ENCODE measurements at places on chromosomes 1 and 21.

GRCh38 chr1:217892750-217893149, 261.6 kb downstream of the SPATA17 start:
- DNase-seq: no peak

DNA sequence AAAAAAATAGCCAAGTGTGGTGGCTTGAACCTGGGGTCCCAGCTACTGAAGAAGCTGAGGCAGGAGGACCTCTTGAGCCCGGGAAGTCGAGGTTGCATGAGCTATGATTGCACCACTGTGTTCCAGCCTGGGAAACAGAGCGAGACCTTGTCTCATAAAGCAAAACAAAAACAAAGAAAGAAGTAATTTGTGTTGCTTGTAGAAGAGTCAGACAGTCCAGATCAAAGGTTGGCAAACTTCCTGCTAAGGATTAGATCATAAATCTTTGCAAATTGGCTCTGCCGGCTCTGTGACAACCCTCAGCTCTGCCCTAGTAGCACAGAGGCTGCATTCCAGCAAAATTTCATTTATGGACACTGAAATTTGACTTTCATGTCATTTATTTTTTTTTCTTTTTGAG, 19.0 kb upstream of the MFN2 start:
- DNase-seq: no peak

DNA sequence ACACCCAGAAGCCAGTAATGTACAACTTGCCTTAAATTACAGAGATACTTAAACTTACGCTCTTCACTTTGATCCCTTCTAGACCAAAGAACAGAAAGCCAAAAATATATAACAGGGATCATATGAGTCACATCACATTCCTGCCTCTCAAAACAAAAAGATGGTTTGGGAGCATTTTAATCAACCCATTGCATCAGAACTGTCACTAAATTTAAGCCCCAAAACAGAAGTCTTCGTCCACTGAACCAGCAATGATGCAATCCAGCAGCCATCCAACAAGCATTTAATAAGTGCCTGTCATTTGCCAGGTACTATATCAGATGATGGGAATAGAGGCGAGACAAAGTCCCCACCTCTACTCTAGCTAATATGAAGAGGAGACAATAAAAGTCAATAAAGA, 42.7 kb upstream of the GLIS1 start:
- no peak for DNase-seq

DNA sequence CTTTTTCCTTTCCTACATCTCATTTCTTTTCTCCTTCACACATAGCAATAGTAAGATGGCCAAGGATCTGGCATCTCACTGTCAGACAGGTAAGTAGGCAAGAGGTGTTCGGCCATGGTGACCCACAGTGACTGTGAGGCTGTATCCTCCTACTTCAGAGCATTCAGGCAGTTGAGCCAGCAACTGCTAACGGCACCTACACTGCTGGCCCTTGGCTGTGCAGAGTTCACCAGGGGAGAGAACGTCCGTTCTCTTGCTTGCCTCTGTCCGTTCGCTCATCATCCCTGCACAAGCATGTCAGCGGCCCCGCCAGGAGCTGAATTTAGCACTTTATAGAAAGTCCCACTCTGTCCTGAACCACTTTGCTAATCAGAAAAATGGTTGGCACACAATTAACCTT, 113.6 kb downstream of the GREM2 start:
- no peak for DNase-seq

DNA sequence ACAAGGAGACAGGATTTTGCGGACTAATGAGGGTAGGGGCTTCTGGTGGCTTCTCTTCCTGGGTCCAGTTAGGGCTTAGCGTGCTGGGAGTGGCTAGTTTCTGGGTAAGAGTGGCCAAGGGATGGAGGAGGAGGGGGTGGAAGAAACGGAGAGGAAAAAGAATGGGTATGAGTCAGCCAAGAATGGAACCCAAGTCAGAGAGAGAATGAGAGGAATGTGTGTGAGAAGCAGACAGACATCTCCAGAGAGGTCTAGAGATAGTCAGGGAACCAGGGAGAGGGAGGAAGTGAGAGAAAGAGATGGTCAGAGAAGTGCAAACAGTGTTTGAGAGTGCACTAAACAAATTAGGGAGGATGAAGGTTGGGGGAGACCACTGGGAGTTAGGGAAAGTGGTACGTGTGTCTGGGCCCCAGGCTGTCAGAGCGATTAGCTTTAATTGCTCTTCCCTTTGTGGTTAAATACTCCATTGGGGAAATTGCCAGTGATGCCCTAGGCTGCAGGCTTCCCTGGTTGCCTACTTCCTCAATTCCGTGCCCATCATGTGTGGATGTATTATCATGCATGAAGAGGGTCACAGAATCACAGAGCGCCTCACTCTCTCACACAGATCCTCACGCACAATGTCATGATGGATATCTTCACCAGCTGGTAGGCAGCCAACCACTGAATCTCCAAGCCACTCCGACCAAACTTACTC, 1.4 kb downstream of the PEA15 start:
- no peak for DNase-seq

DNA sequence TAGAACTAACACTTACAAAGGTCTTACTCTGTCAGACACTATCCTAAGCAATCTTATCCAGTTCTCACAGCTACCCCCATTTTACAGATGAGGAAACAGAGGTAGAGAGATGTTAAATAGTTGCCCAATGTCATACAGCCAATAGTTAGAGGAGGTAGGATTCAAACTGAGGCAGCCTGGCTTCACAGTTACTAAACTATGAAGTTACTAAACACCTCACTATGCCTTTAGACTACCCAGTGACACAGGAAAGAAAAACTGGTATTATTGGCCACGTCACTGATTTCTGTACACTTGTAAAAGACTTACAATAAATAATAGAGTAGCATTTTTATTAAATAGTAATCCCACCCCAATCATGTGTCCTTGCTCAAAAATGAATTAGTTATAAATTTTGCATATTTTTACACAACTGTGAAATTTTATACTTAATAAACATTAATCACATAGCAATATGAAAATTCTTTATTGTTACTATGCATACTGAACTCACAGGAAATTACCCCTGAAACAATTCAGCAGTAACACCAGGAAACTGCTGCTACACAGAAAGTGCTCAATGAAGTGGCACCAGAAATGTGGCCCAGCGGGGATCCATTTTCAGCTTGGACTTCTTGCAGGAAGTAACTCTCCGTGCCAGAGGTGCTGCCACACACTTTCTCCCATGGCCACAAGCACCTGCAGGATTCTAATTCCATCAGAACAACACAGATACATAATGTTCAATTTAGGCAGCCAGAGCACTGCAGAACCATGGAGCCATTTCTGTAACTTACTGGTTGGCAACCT, 69.4 kb downstream of the VAV3 start:
- no peak for DNase-seq

DNA sequence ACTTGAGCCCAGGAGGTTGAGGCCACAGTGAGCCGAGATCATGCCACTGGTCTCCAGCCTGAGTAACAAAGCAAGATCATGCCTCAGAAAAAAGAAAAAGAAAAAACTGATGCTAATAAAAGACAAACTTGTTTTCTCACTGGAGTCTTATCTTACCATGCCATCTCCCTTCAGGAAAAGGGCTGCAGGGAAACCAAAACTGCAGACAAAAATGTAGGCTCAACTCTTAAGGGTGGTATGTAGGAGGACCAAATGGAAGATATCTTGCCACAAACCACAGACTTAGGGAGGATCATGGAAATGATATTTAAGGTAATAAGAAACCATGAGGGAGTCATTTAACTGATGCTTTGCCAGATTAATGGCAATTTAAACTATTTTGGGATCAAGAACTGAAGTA, 32.9 kb downstream of the UROD start:
- DNase-seq: no peak

DNA sequence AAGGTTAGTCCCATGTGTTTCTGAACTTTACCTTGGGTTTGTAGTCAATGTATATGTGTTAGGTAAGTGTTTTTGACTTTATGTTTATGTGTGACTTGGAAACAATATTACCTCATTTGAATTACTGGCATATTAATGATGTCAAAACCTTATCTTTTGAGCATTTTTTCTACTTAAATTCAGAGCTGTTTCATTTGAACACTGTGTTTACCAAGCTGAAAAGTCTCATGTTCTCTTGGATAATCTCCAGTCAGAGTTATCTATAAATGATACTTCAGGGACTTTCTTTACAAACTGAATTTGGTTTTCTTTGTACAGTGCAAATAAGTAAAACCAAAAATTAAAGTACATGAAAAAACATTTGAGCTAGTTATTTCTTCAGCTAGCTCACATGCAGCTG, 30.0 kb downstream of the ADAMTS1 start:
- no peak for DNase-seq

GRCh38 chr1:47578026-47578720, 140.3 kb downstream of the FOXD2 start:
- DNase-seq: no peak

- DNase-seq: no peak
Measured at GRCh38 chr1:26820784-26821269, 5.7 kb upstream of the ZDHHC18 start.

GRCh38 chr1:93022580-93022979, 56.5 kb upstream of the MTF2 start:
- DNase-seq: no peak

GRCh38 chr1:228366866-228367741, 39.5 kb downstream of the TRIM11 start:
- no peak for DNase-seq

All from activated CD4-positive, alpha-beta T cell treated with anti-CD3 and anti-CD28 coated beads for 1 hour (primary cell).